ENCODE measurements at places on chromosomes 6 and 20.

DNA sequence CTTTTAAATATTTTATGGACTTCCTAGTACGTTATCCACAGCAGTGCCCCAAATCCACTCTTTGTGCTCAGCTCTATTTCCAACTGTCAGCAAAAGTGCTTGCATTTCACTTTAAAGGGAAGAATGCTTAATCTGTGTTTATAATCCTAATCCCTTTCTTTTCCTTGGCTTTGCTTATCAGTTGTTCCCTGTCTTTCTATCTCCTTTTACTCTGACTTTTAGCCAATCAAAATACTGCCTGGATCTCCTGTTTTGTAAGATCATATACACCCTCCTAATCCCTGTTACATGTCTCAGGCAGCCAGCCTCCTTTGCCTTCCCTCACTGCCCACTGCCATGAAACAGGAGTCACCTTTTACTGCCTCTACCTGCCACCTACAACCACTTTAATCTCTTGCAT, 102.9 kb downstream of the AIG1 start:
- no peak for DNase-seq

GRCh38 chr6:125974214-125974866, 12.0 kb upstream of the TRMT11 start:
- no peak for DNase-seq

- no peak for DNase-seq
These were observed 12.4 kb downstream of the FRS3 start for GRCh38 chr6:41767112-41767833.

- no peak for DNase-seq
These were observed 31.7 kb upstream of the SPDEF start for GRCh38 chr6:34587851-34588250.

GRCh38 chr20:56626367-56627121, 2.6 kb upstream of the TFAP2C start:
- no peak for DNase-seq

DNA sequence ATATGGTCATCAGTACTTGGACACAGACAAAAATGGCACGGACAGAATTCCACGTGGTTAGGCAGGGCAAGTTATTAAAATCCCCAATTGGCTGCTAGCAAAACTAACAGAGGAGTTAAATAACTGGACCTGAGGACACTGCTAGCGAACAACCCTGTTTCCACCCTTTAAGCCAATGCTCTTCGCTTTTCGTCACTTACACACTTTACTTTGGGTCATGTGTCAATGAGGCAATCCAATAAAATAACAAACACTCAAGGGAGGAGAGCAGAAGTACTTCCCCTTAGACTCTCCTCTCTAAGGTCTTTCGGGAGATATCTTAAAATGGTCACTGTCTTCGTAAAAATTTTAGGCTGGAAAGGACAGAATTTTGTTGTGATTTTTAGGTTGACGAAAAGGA, 68.6 kb downstream of the LCA5 start:
- no peak for DNase-seq

GRCh38 chr6:139003751-139004150, 15.7 kb upstream of the REPS1 start:
- DNase-seq, result no peak

- no peak for DNase-seq
These were observed 811 bp upstream of the RSPO4 start for GRCh38 chr20:1002682-1003561.

- DNase-seq, result no peak
These were observed 300.9 kb downstream of the LAMA2 start for GRCh38 chr6:129183681-129184301.

DNA sequence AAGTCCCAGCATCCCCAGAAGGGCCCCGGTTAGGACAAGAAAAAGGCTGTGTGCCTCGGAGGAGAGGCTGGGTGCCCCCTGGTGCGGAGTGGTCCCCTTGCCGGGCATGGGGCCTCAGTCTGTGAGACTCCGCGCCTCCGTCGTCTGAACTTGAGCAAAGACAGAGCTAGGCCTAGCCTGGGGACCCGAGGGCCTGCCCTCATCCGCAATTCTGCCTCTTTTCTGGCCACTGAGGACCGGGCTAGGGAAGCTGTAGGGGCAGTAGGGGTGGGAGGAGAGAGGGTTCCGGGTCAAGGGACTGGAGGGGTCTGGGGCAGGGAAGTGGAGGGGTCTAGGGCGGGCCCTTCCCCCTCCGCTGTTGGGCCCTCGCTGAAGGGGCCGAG, 550 bp upstream of the HSPA12B start:
- DNase-seq, result no peak

GRCh38 chr6:45502456-45502855, 124.7 kb upstream of the SUPT3H start:
- DNase-seq, result no peak

DNA sequence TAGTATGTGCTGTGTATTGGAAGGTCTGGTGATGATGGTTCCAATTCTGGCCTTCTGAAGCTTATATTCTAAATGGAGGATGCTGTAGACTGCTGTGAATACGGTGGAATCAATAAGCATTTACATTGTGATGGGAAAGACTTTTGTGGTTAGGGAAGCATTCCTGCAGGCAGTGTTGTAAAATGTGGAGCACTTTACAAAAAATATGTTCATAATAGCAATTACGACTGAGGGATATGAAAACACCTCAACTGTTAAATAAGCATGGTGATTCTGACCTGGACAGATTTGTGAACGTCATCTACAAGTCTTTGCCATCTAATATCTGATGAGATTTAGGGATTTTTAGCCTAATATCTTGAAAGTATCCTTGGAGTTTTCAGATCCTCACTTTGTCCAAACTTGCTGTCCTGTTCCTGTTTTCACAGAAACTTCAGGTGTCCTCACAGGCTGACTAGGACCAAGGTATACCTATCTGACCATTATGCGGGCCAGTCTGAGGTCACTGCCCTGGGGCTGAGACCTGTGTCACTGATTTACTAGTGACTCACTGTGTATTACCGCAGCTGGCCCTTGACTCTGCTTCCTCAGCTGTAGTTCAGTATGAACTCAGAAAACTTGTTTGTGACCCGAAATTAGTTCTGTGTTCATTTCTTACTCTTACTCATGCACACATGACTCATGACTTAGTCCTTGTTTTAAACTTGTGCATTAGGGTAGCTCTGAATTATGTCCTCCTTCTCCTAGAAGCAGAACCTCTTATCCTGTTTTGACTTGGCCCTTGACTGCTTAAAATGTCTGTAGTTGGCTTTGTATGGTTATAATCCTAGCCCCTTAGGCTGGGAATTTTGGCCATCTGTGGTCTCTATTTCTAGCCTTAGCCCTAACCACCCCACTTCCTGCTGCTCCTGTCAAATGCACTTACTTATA, 343.0 kb downstream of the CDKAL1 start:
- DNase-seq, result no peak

- DNase-seq, result no peak
These were observed 16.5 kb downstream of the RTN4IP1 start for GRCh38 chr6:106612671-106613416.

DNA sequence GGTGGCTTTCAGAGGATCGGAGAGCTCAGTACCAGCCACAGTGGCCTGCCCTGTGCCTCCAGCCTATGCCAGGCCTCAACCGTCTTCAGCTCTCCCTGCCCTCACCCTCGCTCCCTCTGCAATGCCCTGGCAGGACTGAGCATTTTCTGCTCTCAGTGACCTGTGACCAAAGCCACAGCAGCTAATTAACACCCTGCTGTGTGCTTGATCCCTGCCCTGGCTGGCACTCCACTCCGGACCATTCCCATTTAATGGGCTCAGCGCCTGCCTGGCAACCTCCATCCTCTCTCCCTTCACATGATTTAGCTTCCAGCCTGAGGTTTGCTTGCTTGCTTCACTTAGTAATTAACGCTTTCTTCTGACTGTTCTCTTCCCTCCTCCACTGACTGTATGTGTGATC, 287.5 kb downstream of the LRFN2 start:
- no peak for DNase-seq

GRCh38 chr20:47318586-47319516, 37.6 kb downstream of the ZMYND8 start:
- no peak for DNase-seq

DNA sequence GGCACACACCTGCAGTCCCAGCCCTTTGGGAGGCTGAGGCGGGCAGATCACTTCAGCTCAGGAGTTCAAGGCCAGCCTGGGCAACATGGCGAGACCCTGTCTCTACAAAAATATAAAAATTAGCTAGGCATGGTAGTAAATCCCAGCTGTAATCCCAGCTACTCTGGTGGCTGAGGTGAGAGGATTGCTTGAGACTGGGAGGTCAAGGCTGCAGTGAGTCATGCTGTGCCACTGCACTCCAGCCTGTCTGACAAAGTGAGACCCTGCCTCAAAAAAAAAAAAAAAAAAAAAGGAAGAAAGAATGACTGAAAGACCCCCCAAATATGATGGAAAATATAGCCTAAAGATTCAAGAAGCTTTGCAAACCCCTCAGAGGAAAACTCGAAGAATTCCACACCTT, 26.8 kb downstream of the METTL24 start:
- DNase-seq, result no peak

- DNase-seq, result no peak
These were observed 429.7 kb downstream of the EPHA7 start for GRCh38 chr6:92989656-92990055.

- no peak for DNase-seq
These were observed 8.4 kb upstream of the RNF182 start for GRCh38 chr6:13916230-13916944.

GRCh38 chr6:7691675-7692452, 34.0 kb upstream of the BMP6 start:
- DNase-seq, result no peak

DNA sequence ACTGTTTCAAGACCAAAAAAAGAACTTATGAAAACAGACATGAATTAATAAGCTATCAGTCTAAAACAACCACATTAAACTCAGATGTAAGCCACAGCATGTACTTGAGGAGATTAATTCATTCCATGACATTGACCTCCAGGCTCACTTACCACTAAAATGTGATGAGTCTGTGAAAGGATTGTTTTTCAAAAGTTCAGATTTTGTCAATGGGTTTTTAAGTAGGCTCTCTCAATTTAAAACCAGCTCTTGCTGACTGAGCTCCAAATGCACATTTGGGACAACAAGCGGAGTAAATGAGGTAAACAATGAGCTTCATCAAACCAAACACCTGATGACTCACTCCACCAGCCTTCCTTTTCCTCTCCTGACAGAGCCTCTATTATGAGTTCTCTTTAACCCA, 197.0 kb downstream of the SIM1 start:
- DNase-seq, result no peak

GRCh38 chr6:19465760-19466159, 371.4 kb upstream of the ID4 start:
- DNase-seq, result peak; percentile 9

DNA sequence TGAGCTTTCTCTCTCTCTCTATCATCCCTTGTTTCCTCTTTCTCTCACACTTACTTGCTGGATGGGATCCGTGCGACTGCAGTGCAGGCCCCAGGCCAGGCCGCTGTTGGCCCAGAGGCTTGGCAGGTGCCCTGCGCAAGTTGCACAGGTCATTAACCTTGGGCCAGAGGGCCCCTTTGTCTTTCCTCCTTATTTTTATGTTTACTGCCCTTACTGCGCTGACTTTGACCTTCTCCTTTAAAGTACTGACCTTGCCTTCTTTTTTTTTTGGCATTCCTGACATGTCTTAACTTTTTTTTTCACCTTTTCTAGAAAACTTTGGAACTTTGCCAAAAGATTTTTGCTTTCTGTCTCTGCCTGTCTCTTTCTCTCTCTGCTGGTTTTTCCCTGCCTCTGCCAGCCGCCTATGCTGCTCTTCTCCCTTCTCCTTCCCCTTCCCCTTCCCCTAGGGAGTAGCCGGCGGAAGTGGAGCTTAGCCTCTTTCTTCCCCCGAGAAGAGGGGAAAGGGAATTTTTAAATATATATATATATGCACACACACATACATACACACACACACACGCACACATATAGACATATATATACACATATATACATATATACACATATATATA, 59.6 kb upstream of the CDH4 start:
- no peak for DNase-seq

DNA sequence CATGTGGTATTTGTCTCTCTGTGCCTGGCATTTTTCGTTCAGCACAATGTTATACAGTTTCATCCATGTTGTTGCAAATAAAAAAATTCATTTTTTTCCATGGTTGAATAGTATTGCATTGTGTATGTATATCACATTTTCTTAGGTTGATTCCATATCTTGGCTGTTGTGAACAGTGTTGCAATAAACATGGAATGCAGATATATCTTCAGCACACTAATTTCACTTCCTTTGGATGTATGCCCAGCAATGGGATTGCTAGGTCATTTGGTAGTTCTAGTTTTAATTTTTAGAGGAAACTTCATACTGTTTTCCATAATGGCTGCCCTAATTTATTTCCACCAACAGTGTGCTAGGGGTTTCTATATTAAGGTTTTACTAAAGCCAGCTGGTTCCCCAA, 52.6 kb downstream of the GFRAL start:
- no peak for DNase-seq

- DNase-seq, result no peak
These were observed 4.1 kb upstream of the AIF1 start for GRCh38 chr6:31610968-31611367.

GRCh38 chr6:44478158-44478557, 90.7 kb downstream of the CDC5L start:
- DNase-seq, result no peak

GRCh38 chr20:62580733-62581132, 61.6 kb upstream of the SLCO4A1 start:
- DNase-seq, result no peak

- no peak for DNase-seq
These were observed 379.7 kb downstream of the LAMA2 start for GRCh38 chr6:129262661-129263060.

- DNase-seq, result no peak
These were observed 261.2 kb upstream of the PLCB4 start for GRCh38 chr20:8807480-8808201.

- no peak for DNase-seq
These were observed 50.7 kb downstream of the SLC26A8 start for GRCh38 chr6:35973670-35974222.

GRCh38 chr6:89944826-89945407, 50.6 kb downstream of the GJA10 start:
- no peak for DNase-seq

DNA sequence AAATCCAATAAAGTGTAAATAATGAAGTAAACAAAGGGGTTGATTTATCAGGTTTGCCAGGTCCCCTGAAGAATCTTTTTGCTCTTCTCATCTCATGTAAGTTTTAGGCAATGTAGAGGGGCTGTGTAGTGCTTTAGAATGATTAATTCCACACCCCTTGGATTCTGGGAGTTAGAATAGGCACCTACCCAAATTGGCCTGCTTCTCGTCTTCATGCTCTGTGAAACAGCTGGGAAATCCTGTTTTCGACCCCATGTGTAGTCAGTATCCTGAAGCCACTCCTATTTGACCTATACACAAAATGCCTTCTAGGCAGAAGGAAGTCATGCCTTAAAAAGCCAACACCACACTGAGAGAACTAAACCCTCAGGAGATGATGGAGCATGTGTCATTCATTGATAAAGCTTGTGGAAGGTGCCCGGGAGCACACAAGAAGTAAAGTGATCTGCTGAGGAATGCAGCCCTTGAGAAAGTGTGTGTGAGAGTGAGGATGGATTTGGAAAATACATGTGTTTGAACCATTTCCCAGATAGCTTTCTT, 170.9 kb downstream of the KLHL32 start:
- no peak for DNase-seq

All from NCI-H1092 (cell line).